ENCODE measurements at places on chromosomes 2 and 18. TPM values are rescaled to one million over a fixed set of nuclear protein-coding genes. Genes with fewer than 3 reads are reported as not detected.

DNA sequence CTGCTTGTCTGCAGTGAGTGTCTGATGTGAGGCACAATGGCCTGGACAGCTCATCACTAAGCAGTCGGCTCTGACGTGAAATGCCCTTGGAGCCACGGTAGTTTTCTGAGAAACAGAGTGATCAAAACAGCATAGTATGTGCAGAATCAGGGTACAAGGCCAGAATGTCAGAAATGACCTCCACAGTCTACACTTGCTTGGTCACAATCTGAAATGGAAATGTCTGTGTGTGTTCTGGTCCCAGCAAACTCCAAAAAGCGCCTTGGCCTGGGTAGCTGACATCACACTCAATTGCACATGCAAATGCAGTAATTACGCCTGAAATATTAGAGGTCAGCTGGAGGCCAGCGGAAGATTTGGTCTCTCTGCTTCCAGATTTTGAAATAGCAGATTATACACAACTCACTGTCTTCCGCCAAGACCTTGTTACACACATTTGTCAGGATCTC is 95.4 kb downstream of the CTAGE1 start:
- no peak overlapping the region for H3K4me3 ChIP-seq
- no peaks in the 10 kb centered on the region for H3K36me3 ChIP-seq
- H3K27ac ChIP-seq: peak overlapping the region; percentile 70
- peaks cover 24% of the 10 kb centered on the region for H3K4me1 ChIP-seq
- H3K27me3 ChIP-seq: no peaks in the 10 kb centered on the region

DNA sequence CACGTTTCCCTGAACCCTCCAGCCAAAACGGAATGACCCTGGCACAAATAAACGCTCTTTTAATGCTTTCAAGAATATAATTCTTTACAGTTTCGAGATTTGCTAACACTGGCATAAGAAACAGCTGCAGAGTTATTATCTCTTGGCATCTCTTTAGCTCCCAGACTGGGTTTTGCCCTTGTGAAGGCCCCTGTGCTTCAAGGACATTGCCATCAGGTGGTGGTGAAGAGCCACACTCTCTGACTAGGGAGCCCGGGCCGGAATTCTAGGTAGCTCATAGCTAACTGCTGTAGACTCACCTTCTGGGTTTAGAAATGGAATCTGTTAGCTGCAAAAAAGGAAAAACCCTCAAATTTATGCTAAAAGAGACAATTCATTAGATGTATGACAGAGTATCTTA is 13.3 kb upstream of the GALNT14 start:
- DNase-seq: peak; percentile 23
- H3K27ac ChIP-seq: no peak overlapping the region
- H3K4me1 ChIP-seq: no peaks in the 10 kb centered on the region
- H3K36me3 ChIP-seq: no peaks in the 10 kb centered on the region
- H3K27me3 ChIP-seq: peaks cover 20% of the 10 kb centered on the region
- H3K4me3 ChIP-seq: no peak overlapping the region

DNA sequence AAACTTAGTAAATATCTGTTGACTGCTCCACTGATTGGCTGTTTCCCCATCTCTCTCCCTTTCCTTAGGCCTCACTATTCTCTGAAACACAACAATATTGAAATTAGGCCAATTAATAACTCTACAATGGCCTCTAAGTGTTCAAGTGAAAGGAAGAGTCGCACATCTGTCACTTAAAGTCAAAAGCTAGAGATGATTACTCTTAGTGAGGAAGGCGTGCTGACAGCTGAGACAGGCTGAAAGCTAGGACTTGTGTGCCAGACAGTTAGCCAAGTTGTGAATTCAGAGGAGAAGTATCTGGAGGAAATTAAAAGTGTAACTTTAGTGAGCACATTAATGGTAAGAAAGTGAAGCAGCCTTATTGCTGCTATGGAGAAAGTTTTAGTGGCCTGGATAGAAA is 48.4 kb downstream of the PLEK start:
- H3K4me3 ChIP-seq: no peak overlapping the region
- no peaks in the 10 kb centered on the region for H3K36me3 ChIP-seq
- no peak for DNase-seq
- no peak overlapping the region for H3K27ac ChIP-seq
- no peaks in the 10 kb centered on the region for H3K4me1 ChIP-seq

DNA sequence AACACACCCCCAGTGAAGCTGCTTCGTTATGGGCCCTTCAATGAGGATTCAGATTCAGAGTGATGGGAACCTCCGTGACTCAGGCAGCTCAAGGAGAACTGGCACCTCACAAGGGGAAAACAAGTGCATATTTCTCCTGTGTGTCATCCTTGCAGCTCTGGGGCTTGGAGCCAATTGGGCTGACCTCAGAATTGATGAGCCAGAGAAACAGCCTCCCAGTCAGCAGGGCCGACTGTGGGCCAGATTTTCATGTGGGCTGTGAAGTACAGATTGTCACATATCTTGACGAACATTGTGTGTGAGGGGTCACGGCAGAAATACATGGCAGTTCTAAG is 189.6 kb upstream of the SP5 start:
- H3K27me3 ChIP-seq: no peaks in the 10 kb centered on the region
- H3K27ac ChIP-seq: no peak overlapping the region
- H3K4me3 ChIP-seq: no peak overlapping the region
- H3K36me3 ChIP-seq: no peaks in the 10 kb centered on the region
- H3K4me1 ChIP-seq: peaks cover 19% of the 10 kb centered on the region
- peak; percentile 79 for DNase-seq

DNA sequence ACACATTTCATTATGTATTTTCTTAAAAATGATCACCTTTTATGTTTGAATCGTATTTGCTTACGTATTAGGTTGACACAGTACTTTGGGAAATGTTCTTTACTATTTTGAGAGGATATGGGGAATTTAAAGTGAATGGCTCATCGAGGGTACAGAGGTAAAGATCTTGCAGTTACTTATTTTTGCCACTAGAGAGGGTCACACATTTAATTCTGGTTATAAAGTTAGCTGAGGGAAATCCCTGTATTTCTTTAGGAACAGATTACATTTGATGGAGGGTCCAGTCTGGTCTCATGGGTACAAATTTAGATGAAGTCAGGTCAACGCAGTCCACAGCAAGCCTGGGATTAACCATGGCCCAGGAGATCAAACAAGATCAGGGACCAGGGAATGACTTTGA is 24.5 kb downstream of the DYNC2LI1 start:
- no peak for DNase-seq
- no peaks in the 10 kb centered on the region for H3K4me1 ChIP-seq
- no peaks in the 10 kb centered on the region for H3K36me3 ChIP-seq
- H3K27me3 ChIP-seq: no peaks in the 10 kb centered on the region
- H3K27ac ChIP-seq: no peak overlapping the region
- H3K4me3 ChIP-seq: no peak overlapping the region

Gene MALL
- 30.8 TPM for total RNA-seq

Gene HTR2B
- total RNA-seq: 0.73 TPM
